ENCODE measurements at places on chromosomes 13 and 19.

DNA sequence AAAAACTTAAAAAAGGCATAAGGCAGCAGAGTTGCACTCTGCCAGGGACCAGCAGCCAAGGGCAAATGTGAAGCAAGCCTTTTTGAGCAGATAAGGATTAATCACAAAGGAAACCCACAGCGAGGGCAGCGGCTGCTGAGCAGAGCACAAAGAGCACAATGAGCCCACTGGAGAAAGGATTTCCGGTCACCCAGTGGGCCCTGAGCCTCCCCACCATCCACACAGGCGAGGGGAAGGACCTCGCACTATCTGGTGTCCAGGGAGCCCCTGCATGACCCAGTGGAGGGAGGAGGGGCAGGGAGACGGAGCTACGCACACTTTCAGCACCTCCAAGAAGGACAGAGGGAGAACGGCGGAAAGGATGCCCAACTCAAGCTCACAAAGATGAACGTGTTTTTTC lies 40.0 kb downstream of the COL4A1 start:
- no peak for DNase-seq

GRCh38 chr19:2195914-2196313 lies 32.2 kb downstream of the DOT1L start:
- no peak for DNase-seq

DNA sequence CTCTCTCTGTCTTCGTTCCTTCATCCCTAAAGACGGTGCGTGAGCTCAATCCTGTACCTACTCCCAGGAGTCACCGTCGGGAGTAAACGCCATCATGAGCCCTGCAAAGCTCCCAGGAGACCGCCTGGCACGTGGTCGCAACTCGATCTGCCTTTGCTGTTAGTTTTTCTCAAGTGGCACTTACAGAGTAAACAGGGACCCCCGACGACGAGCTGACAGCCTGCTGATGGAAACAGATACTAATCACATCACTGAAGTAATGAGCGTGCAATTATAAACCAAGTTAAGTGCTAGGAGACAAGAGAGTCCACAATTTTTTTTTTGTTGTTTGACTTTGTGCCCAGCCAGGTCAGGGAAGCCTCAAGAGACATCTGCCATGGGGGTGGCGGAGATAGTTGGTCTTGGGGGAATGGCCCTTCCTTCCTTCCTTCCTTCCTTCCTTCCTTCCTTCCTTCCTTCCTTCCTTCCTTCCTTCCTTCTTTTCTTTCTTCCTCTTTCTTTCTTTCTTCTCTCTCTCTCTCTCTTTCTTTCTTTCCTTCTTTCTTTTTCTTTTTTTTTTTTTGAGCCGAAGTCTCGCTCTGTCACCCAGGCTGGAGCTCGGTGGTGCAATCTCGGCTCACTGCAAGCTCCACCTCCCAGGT lies 23.6 kb downstream of the CACNG6 start:
- no peak for DNase-seq

- DNase-seq, result no peak
Measured at GRCh38 chr19:11663181-11663591, 65.9 kb downstream of the ZNF627 start.

- DNase-seq, result no peak
Measured at GRCh38 chr13:106685143-106685542, 117.2 kb upstream of the ARGLU1 start.

- no peak for DNase-seq
Measured at GRCh38 chr19:47681388-47681787, 31.8 kb upstream of the EHD2 start.
